ENCODE measurements at places on chromosomes 2 and 18.

DNA sequence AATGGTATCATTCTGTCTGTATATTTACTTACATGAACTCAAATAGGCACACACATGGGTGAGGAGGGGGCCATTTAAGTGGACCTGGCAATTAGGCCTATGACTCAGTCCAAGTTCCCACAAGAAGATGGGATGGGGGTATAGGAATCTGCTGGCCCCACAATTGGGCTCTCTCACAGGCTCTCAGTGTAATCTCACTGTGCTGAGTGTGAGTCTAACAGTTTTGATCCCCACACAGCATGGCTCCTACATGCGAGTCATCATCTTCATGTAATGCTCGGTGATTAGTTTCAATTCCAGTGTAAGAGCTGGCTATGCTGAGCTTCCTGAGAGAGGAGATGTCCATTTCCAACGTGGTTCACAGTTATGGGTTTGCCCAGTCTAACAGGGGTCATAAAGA, 114.0 kb downstream of the GATA6 start:
- DNase-seq = no peak

DNA sequence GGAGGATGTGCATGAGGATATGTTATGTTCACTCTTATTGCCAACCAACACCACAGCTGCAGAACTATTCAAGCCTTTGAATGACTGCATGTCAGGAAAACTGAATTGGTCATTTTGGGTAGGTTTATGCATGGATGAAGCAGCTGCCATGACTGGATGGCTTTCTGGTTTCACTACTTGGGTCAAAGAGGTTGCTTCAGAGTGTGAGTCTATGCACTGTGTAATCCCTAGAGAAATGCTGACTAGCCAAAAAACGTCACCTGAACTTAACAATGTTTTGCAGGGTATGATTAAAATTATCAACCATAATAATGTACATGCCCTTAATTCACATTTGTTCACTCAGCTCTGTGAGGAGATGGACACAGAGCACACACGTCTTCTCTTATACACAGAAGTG, 206.7 kb upstream of the RBBP8 start:
- no peak for DNase-seq

GRCh38 chr2:170681311-170681710, 33.8 kb upstream of the SP5 start:
- DNase-seq = no peak

- no peak for DNase-seq
These were observed 18.0 kb downstream of the DGUOK start for GRCh38 chr2:73944714-73945113.

GRCh38 chr18:63892566-63892965, 5.1 kb downstream of the SERPINB2 start:
- no peak for DNase-seq

GRCh38 chr18:28041366-28041765, 135.6 kb downstream of the CDH2 start:
- no peak for DNase-seq

DNA sequence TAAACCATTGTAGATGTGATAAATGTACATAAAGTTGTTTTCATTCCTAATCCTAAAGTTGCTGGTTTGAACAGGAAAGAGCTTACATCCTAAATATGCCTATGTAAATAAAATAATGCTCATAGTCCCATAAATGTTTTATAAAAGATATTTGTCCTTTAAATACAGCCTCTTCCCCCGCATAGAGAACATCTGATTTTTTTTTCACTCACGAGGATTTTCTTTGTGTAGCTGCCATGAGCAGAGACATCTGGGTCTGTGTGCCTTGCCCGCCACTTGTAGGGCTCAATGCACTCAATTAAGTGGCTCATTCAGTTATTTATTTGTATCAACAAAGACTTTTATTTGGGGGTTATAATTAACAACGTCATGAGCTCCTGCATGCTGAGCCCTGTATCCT, 72.8 kb downstream of the SOWAHC start:
- no peak for DNase-seq

DNA sequence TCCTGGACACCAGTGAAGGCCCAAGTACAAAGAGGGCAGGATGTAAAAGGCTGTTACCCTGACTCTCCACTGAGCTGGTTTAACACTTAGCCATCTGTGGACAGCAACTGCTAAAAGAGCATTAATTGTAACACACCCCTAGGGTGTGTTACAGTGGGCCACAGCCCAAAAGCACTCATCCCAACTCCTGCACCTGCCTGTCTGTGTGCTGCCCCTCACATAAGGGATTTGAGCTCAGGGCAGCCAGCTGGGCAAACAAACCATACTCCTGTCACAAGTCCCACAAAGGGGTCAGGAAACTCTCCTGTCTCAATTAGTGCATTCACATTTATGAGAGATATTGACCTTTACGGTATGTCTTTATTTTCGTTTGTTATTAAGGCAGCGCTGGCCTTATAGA, 833.1 kb upstream of the NXPH2 start:
- no peak for DNase-seq

GRCh38 chr2:119415630-119416029, 16.0 kb upstream of the TMEM37 start:
- DNase-seq = no peak

- DNase-seq = no peak
These were observed 45.6 kb upstream of the RNU4ATAC start for GRCh38 chr2:121485039-121485438.

- no peak for DNase-seq
These were observed 33.7 kb downstream of the LCT start for GRCh38 chr2:135803278-135803677.

DNA sequence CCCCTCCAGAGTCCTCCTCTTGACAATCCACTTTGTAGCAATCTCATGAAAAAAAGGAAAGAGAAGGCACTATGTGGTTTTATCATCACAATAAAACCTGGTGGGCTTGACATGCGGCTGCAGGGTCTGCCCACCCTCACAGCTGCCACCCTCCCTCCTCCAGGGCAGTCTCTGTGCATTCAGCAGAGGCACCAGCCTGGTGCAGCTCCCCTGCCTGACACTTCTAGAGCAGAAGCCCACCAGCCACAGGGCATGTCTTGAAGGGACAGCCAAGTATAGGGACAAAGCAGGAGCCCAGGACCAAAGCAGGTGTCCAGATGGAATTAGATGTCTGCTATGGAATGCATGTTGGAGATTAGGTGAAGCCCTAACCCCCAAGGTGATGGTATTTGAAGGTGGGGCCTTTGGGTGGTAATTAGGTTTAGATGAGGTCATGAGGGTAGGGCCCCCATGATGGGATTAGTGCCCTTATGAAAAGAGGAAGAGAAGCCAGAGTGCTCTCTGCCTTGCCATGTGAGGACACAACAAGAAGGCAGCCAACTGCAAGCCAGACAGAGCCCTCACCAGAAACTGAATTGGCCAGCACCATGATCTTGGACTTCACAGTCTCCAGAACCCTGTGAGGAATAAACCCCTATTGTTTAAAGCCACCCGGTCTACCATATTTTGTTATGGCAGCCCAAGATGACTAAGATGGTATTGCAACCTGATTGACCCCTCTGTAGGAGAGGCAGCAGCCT, 86.9 kb downstream of the MCFD2 start:
- no peak for DNase-seq

DNA sequence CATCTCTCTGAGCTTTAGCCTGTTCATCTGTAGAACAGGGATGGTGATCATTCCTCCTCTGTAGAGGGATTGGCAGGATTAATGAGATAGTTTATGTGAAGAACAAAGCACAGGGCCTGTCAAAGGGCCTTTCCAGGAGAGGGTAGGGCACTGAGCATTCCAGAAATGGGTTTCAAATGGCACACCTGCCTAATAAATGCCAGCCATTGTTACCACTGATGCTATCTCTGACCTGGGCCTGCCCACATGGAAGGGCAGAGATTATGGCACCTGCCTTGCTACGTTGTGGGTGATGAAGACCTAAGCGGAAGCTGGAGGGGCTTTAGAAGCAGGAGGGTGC, 31.0 kb upstream of the GMPPA start:
- no peak for DNase-seq

DNA sequence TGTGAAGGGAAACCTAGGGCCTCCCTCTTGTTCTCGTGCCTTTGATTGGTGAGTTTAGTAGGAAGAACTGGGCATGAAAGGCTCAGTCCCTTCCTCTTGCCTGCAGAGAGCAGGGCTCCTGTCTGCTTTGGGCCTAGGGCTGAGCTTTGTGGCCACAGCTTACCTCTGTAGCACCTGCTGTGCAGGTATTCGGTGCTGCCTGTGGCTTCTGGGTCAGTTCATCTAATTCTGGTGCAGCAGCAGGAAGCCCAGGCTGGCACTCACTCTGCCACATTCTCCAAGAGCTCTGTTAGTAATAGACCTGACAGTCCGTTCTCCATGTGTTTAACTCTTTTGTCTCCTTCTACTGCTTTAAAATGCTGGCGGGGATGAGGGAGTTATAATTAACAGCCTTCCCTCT, 96.5 kb downstream of the DLGAP1 start:
- no peak for DNase-seq

DNA sequence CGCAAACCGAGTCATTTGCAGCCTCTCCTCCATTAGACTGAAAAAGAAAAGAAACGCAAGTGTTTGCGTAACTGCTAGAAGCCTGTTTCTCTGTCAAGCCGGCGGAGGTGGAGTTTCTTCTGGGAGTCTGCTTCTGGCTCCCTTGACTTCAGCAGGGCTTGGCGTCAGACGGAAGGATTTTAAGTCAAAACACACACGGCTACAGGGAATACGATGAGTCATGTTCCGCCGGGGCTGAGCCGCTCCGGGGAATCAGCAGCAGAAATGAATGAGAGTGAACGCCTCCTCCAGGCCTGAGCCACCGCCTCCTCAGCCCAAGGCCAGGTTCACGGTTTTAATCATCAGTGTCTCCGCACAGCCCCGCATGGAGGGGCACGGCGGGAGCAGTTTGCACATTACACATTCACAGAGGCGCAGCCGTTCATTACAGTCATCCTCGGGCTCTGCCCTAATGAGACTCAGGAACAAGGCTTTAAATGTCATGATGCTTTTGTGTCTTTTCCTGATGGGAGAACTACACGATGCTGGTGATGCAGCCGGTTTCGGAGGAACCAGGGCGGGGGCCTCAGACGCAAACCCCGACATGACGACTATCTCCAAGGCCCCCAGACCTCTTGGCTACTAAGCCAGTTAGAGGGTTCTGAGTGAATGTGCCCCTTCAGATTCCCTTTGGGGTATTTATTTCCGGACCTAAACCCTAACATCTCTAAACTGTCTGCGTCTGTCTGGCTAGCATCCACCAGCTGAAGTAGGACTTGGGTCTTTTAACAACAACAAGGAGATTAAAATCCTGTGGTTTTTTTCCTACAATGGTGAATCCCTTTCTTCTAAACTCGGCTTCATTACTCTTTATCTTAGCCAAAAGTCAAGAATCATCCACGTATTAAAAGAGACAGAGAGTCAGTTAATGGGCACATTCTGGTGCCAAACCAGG, 11.1 kb upstream of the SCG2 start:
- no peak for DNase-seq

DNA sequence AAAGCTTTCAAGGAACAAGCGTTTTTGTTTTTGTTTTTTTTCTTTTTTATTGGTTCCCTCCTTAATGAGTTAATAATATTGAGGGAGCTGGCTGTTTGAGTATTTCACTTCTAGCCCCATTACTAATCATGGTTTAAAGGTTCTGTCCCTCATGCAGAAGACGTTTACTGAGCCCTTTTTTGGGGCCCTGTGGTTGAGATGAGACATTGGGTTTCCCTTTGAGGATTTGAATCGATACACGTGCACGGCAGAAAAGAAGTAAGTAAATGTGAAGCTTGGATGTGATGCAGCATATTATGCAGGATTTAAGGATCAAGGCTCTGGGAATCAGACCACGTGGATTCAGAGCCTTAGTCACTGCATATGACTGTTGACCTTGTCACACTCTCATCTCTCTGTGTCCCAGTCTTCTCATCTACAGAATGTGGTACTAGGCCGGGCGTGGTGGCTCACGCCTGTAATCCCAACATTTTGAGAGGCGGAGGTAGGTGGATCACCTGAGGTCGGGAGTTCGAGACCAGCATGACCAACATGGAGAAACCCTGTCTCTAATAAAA, 1.0 kb upstream of the CHST10 start:
- DNase-seq = no peak

DNA sequence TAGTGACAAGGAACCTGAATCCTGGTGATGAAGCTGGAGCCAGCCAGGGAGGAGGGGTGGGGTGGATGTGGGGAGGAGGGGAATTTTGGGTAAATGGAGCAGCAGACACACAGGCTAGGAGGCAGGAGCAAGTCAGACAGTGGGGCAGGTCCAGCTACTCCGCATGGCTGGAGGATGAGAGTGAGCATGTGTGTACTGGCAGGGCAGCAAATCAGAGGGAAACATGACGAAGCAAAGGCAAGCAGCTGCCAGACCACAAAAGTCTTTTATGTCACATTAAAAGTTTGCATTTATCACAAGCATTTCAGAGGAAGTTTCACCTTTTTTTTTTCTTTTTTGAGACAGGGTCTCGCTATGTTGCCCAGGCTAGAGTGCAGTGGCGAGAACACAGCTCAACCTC, 11.9 kb upstream of the KIDINS220 start:
- no peak for DNase-seq

DNA sequence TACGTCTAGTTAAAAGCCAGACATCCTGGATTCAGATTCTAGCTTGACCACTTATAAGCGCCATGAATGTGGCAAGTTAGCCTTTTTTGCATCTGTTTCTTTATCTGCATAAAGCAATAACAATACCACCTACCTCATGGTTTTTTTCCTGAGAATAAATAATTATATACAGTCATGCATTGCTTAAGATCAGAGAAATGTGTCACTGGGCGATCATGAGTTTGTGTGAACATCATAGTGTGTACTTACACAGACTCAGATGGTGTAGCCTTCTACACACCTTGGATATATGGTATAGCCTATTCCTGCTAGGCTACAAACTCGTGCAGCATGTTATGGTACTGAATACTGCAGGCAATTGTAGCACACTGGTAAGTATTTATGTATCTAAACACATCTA, 84.7 kb upstream of the PELI1 start:
- no peak for DNase-seq

DNA sequence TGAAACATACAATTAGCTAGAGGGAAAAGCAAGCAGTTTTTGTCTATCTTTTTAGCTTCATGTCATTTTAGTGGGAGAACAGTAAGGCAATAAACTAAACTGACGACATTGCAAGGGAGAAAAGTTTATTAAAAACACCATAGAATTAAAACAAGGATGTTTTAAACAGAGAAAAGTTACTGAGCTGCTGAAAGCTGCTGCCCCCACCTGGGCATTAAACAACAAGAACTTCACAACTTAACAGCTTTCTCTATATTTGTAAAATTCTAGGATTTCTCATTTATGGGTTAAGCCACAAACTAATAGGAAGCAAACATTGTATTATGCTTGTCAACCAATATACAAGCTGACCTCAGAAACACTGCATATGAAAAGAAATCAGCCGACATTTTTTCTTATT, 289.2 kb downstream of the ERBB4 start:
- DNase-seq = no peak

- DNase-seq = no peak
These were observed 241.1 kb upstream of the LRRTM1 start for GRCh38 chr2:80545420-80546210.

DNA sequence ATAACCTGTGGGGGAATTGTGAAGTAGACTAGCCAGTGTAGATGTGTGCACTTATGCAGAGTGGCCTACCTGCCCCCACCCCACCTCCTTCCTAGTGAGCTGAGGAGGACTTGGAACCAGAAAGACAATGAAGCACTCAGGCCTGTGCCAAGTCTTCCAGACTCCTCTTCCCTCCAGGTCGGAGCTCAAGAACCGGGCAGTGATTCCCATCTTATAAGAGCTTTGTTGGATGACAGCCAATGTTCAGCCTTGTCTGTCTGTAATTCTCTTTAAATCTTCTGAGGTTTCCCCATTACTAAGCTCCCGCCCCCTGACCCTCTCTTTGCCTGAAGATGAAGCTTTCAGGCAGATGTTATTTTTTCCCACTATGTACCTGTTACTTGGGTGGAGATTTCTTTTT, 121.0 kb downstream of the SMAD2 start:
- DNase-seq = no peak

All from GM12891 (cell line).